ENCODE measurements at places on chromosomes 4 and X. TPM values are rescaled to one million over a fixed set of nuclear protein-coding genes. Genes with fewer than 3 reads are reported as not detected.

GRCh38 chrX:129026202-129026601 lies 497.1 kb downstream of the SMARCA1 start:
- DNase-seq = no peak

Gene CT47A1
- not detected for total RNA-seq

GRCh38 chr4:68463796-68464195 lies 16.5 kb downstream of the TMPRSS11E start:
- DNase-seq = peak; percentile 77

- DNase-seq = no peak
These were observed 66.0 kb upstream of the PHOX2B start for GRCh38 chr4:41814565-41814964.

DNA sequence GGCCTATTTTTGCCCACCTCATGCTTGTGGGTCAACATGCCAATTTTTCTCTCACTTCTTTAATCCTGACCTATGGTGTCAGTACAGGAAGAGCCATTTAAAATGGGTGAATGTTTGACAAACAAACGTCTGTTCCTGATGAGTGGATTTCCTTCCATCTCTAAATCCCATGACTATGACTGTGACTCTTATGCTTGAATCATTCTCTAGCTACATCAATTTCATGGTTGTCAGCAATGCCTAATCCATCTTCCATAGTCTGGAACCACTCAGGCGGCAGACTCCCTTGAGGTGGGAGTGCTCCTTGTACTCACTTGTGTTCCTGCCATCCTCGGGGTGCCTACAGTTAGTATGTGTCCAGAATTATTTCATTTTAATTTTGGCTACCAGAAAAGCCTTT lies 194.9 kb upstream of the RPS6KA3 start:
- no peak for DNase-seq

Gene TECRL
- not detected for total RNA-seq
